ENCODE measurements at places on chromosomes 16 and 17.

DNA sequence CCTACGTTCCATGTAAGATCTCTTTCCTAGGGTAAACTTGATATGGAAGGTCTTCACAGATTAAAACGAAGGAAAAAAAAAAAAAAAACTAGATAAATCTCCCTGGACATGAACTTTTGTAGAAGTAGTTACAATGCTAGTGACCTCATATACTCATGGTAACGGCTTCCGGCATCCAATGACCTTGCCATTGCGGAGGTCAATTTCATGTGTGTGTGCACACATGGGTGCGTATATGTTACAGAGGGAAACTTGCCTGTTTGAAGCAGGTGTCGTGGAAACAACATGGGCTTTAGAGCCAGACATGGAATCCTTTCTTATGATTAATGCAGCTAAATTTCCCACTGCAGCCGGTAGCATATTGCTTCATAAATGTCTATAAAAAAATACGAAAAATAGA, 435.5 kb downstream of the MAF start:
- no peak for DNase-seq

GRCh38 chr17:47305302-47305923, 18.3 kb upstream of the EFCAB13 start:
- DNase-seq = no peak

DNA sequence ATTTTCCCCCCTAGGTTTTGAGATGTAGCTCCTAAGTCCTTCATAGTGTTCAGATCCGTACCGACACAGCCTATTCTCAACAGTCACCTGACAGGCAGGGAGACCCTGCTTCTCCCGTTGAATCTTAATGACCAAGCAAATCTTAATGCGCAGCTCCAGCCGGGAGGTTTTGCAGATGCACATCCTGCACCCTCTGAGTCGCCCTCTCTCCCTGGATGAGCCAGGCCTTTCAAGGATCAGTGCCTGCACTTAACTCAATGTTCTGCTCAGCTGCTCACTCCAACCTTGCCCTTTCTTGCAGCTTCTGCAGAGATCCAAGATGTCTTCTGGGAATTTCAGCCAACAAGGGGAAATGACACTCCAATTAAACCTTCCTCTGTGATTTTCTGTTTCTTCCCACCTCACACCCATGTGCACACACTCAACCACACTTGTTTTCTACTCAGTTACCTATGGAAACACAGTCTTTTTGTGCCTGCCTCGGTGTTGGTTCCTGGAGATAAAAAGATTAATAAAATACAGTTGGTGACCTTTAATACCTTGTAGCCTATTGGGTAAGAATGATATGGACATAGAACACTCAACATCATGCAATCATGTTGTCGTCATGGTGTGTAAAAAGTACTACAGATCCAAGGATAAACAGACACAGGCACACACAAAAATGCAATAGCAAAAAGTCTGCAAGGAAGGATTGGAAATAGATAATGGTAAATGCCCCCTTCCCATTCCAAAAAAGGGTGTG, 76.9 kb upstream of the DYNLRB2 start:
- no peak for DNase-seq

DNA sequence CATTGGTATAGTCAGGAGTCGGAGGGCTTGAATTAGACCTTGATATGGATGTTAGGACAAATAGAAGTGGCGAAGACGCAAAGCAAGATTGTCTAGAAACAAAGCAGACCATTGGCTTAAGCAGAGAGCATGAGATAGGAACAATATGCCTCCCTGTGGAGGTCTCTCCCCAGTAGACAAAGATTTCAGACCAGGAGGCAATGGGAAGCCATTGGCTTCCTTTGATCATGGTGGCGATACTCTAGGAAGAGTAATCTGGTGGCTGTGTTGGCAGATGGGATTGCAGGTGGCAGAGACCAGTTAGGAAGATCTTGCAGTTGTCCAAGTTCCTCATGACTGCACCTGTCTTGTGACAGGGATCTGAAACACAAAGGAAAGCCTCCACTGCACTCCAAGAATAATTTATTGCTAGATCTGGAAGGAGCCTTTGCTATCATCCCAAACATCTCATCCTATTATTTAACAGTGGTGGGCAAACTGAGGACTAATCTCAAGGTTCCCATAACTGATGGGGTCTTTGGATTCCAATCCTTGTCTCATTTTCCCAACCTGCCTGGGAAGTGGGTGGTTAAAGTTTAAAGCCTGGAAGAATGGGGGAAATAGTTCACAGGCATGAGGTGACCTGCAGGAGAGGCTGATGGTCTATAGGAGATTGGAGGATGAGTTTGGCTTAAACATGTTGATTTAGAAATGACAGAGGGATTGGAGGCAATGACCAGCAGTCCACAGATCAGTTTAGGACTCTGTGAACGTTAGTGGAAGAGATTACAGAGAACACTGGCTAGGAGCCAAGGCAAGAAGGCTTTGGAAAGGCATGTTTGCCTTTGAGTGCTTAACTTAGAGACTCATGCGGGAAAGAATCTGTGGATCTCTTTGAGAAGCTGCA, 37.0 kb downstream of the HLF start:
- no peak for DNase-seq

GRCh38 chr16:85935391-85935973, 36.5 kb downstream of the IRF8 start:
- DNase-seq = no peak

DNA sequence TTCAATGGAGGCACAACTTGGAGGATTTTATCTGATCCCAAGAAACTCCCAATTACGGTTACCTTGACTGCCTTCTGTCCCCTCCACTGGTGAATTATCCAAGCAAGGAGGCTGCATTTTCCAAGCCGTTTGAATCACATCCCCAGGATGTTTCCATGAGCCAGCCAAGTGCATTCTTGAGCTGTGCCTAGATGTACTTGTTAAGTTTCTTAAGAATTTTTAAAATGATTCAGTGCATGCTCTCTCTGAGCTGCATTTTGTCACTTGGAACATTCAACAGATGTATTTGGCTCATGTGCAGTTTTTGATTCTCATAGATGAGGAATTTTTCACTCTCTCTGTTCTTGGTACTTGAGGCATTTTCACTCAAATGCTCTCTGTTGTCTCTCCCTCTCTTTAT, 202.6 kb upstream of the MYOCD start:
- DNase-seq = no peak
